Uterus (tissue), 4 donors: ENCODE measurements at places on chromosomes 12 and 14.

- no peaks in the 10 kb centered on the region for H3K27me3 ChIP-seq
- H3K4me3 ChIP-seq = no peak overlapping the region
- no peaks in the 10 kb centered on the region for H3K4me1 ChIP-seq
- no peaks in the 10 kb centered on the region for H3K36me3 ChIP-seq
Observed at GRCh38 chr12:115891556-115892164, 385.8 kb downstream of the MED13L start.

DNA sequence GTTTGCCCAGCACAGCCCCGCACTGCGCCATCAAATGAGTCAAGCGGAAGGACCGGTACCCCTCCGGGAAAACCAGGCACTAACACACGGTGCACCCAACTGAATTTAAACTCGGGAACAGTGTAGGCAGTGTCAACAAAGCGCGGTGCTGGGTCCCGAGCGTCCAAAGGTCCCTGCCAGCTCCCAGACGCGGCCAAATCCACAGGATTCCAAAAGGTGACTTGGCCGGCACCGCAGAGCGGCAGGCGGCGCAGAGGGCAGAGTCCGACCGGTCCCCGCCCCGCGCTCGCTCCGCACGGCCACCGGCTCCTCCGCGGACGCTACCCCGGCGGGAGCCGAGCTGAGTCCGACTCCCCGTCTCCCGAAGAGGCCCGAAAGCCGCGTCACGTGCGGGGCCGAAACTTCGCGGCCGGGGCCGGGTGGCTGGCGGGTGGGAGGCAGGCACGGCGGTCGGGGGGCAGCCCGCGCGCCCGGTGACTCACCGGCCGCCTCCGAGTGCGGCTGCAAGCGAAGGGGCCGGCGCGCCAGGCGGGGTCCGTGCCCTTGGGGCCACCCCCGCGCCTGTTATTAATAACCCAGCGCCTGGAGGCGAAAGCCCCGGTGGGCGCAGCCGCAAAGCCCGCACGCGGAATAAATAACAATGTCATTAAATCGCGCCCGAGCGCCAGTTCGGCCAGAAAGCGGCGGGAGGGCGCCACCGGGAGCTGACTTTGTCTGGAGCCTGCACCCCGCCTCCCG lies 863 bp downstream of the DENND5B start:
- H3K27ac ChIP-seq = peak overlapping the region; percentile 96
- no peaks in the 10 kb centered on the region for H3K36me3 ChIP-seq
- peak overlapping the region; percentile 91 for H3K4me3 ChIP-seq
- no peaks in the 10 kb centered on the region for H3K27me3 ChIP-seq
- no peaks in the 10 kb centered on the region for H3K4me1 ChIP-seq
- peak; percentile 61 for DNase-seq

- H3K4me1 ChIP-seq = no peaks in the 10 kb centered on the region
- H3K4me3 ChIP-seq = no peak overlapping the region
- H3K27ac ChIP-seq = no peak overlapping the region
- H3K36me3 ChIP-seq = no peaks in the 10 kb centered on the region
Observed at GRCh38 chr12:24212496-24212895, 263.0 kb upstream of the SOX5 start.

DNA sequence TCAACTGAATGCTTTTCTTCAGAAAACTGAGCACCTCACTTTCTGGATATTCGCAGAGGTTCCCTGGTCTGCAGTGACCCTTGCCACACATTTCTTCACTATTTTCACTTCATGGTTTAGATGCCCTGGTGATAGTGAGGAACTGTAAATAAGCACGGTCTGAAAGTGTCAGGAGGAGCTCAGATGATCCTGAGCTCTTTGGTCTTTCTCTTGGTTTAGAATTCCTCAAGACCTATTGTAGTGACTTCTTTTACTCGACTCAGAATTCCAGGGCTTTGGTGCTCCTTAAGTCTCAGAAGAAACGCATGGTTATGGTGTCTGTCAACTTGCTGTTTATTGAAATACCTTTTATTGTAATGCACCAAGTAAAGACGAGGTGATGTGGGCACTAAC lies 84.0 kb downstream of the SAMD4A start:
- no peak overlapping the region for H3K4me3 ChIP-seq
- no peaks in the 10 kb centered on the region for H3K36me3 ChIP-seq

DNA sequence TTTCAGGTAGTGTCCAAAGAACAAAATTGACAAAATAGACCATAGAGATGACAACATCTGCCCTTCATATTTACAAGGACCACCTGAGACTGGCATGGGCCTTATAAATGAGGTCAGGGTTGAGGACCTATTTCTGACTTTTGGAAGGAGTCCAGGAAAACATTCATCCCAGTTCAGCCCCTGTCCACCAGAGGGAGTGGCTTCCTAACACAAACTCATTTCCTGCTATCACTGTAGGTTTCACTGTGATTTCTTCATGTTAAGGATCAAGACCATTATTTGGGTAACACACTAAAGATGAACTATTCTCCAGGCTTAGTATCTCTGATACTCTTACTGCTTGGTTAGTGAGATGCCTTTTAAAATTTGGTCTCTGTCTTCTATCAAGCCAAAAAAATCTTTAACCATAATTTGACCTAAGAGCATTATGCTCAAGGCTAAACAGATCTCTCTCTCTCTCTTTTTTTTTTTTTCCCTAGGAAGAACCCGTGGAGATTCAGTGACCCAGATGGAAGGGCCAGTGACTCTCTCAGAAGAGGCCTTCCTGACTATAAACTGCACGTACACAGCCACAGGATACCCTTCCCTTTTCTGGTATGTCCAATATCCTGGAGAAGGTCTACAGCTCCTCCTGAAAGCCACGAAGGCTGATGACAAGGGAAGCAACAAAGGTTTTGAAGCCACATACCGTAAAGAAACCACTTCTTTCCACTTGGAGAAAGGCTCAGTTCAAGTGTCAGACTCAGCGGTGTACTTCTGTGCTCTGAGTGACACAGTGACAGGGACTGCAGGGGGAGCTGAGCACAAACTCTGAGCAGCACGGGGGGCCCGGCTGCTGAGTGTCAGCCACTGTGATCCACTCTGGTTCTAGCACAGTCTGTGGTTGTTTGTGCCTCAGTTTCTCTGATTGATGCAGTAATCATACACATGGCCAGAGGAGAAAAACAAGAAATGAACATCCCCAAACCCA lies 267.6 kb upstream of the OR4E1 start:
- DNase-seq = no peak
- no peaks in the 10 kb centered on the region for H3K4me1 ChIP-seq
- H3K27ac ChIP-seq = no peak overlapping the region
- no peaks in the 10 kb centered on the region for H3K36me3 ChIP-seq
- no peak overlapping the region for H3K4me3 ChIP-seq
- no peaks in the 10 kb centered on the region for H3K27me3 ChIP-seq

- no peak overlapping the region for H3K4me3 ChIP-seq
- peak overlapping the region; percentile 82 for H3K27ac ChIP-seq
- no peaks in the 10 kb centered on the region for H3K27me3 ChIP-seq
Observed at GRCh38 chr12:53058674-53059433, 9.0 kb downstream of the TNS2 start.

GRCh38 chr14:105010891-105011291 lies 10.0 kb downstream of the CDCA4 start:
- no peaks in the 10 kb centered on the region for H3K27me3 ChIP-seq
- no peaks in the 10 kb centered on the region for H3K36me3 ChIP-seq
- no peak overlapping the region for H3K4me3 ChIP-seq
- DNase-seq = peak; percentile 67
- no peak overlapping the region for H3K27ac ChIP-seq

DNA sequence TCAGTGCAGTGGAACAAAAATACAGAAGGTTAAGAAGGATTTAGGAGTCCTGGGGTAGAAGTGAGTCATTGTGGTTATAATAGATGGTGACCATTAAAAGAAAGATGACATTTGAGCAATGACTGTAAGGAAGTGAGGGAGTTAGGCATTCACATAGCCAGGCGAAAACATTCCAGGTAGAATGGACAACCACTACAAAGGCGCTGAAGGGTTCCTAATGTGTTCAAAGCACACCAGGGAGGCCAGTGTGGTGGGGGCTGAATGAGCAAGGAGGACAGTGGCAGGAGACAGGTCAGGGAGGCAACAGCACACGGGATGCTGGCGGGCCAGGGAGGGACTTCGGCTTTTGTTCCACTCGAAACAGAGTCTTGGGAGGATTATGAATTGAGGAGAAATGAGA lies 129.9 kb downstream of the NPAS3 start:
- no peak overlapping the region for H3K4me3 ChIP-seq
- H3K4me1 ChIP-seq = no peaks in the 10 kb centered on the region
- H3K27me3 ChIP-seq = no peaks in the 10 kb centered on the region
- DNase-seq = no peak
- no peaks in the 10 kb centered on the region for H3K36me3 ChIP-seq

DNA sequence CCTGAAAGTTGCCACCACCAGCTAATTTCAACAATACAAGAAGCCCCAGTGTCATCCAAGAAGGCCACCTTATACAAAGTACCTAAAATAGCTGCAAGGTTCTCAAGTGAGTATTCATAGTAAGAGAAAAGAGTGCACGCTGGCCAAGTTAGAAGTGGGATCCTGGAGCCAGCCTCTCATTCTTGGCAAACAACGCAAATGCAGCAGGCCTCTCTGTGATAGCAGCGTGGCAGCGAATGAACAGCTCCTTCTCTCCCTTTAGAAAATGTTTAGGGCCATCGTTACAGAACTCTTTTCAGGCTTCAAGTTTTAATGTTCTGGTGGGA lies 78.0 kb upstream of the IFNG-AS1 start:
- no peaks in the 10 kb centered on the region for H3K27me3 ChIP-seq
- H3K4me3 ChIP-seq = no peak overlapping the region
- H3K27ac ChIP-seq = no peak overlapping the region
- H3K4me1 ChIP-seq = no peaks in the 10 kb centered on the region
- no peaks in the 10 kb centered on the region for H3K36me3 ChIP-seq
- no peak for DNase-seq

GRCh38 chr12:109951136-109951535 lies 45.0 kb downstream of the GIT2 start:
- H3K27me3 ChIP-seq = no peaks in the 10 kb centered on the region
- H3K4me1 ChIP-seq = peaks cover 14% of the 10 kb centered on the region
- no peak overlapping the region for H3K4me3 ChIP-seq
- H3K27ac ChIP-seq = peak overlapping the region; percentile 69
- H3K36me3 ChIP-seq = no peaks in the 10 kb centered on the region
- DNase-seq = no peak

- H3K27ac ChIP-seq = peak overlapping the region; percentile 1
- no peaks in the 10 kb centered on the region for H3K4me1 ChIP-seq
- DNase-seq = no peak
Observed at GRCh38 chr14:54599966-54600716, 33.2 kb downstream of the SAMD4A start.

- no peaks in the 10 kb centered on the region for H3K27me3 ChIP-seq
- H3K4me3 ChIP-seq = no peak overlapping the region
- H3K4me1 ChIP-seq = no peaks in the 10 kb centered on the region
- H3K27ac ChIP-seq = no peak overlapping the region
- DNase-seq = no peak
Observed at GRCh38 chr12:39440781-39441180, 2.1 kb downstream of the KIF21A start.

DNA sequence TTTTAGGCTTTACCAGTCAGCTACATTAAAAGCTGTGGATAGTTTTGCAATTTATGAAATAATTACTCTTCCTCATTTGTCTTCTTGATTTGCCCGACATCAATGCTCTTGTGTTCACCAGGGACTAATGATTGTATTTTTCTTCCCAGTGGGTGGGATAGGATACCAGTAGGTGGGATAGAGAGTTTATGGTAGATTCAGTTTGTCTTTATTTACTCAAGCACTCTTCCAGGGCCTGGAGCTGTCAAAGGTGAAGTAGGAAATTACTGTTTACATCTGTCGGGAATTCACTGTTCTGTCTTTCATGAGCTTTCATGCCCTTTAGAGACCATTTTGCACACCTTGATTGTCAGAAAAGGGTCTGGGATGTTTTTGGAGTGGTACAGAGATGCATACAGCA lies 36.6 kb downstream of the ETV6 start:
- H3K4me3 ChIP-seq = no peak overlapping the region
- no peak for DNase-seq
- no peaks in the 10 kb centered on the region for H3K27me3 ChIP-seq
- H3K36me3 ChIP-seq = no peaks in the 10 kb centered on the region

DNA sequence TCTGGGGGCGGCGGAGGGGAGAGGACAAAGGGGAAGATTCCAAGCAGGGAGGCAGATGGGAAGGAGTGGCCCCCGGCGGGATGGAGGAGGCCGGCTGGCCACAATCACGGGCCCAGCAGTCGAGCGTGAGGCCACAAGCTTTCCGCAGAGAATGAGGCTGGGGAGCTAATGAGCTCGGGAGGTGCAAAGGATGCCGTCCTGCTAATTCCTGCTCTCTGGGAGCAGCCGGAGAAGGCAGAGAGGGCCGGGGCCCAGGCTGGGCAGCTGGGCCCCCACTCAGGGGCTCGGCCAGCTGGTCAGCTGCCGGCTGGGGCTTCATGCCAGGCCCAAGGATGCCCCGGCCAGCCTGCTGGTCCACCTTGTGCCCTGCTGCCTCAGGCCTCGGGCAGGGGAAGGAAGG lies 98.1 kb upstream of the LHX5 start:
- no peaks in the 10 kb centered on the region for H3K27me3 ChIP-seq
- no peaks in the 10 kb centered on the region for H3K36me3 ChIP-seq
- no peak for DNase-seq
- no peaks in the 10 kb centered on the region for H3K4me1 ChIP-seq

- H3K4me1 ChIP-seq = no peaks in the 10 kb centered on the region
- no peak overlapping the region for H3K27ac ChIP-seq
- no peak overlapping the region for H3K4me3 ChIP-seq
- no peaks in the 10 kb centered on the region for H3K27me3 ChIP-seq
- H3K36me3 ChIP-seq = no peaks in the 10 kb centered on the region
Observed at GRCh38 chr12:15896867-15897266, 14.3 kb upstream of the DERA start.

DNA sequence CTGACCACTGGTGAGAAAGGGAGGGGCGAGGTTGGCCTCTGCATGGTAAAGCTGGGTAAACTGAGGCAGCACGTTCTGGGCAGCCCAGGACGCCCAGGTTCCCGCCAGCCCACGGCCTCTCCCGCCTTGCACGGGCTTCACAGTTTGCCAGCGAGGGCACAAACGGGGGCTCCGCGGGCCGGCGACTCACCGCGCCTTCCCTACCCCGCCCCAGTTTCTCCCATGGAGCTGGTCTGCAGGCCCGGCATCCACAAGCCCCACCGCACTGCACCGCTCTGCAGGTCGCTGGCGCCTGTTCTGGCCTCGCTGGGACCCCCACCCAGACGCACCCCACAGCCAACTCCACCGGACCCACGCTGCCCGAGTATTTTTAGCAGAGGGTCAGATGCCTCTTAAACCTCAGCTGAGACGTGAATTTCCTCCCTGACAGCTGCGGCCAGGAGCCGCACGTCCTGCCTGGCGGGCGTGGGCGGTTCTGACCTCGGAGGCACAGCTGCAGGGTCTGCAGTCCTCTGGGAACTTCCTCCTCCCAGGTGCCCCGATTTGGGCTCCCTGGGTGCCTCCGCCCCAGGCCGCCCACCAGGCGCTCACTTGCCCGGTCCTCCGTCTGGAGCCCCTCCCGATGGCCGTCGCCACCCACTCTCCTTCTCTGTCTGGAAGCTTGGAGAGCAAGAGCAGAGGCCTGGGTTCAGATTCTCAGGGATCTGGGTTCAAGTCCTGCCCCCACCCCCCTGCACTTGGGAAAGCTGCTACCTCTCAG lies 29.5 kb upstream of the INF2 start:
- H3K4me3 ChIP-seq = no peak overlapping the region
- no peaks in the 10 kb centered on the region for H3K27me3 ChIP-seq
- H3K36me3 ChIP-seq = no peaks in the 10 kb centered on the region
- no peak for DNase-seq
- peaks cover 3% of the 10 kb centered on the region for H3K4me1 ChIP-seq
